AG04450 (cell line): ENCODE measurements at places on chromosomes 7 and 10.

DNA sequence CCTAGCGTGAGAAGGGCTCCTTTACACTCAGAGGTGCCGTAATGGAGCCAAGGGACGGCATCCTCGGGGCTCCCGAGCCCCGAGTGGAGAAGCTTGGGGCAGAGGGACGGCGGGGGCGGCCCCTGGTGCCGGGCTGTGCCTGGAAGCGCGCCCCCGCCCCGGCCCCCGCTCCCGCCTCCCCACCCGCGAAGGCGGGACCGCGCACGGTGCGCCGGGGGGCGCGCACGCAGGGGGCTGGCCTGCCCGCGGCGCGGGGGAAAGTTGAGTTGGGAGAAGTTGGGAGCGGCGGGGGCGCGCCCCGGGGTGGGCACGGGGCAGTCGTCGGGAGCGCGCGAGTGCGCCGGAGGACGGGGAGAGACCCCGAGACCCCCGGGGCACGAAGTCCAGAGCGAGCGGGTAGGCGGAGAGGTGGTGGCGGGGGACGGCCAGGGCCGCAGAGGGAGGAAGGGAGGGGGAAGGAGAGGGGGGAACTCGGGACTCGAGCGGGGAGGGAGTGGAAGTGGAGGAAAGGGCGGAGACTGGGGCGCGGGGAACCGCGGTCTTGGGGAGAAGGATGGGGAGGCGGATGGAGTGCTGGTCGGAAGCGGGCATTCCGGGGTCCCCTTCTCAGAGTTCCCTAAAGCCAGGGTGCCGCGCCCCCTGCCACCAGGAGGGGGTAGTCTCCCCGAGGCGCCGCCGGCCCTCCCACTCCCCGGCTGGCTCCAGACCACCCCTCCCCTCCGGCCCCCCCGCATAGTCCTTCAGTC lies at the start of gene SLC4A2:
SLC4A2 (plus strand) TSS at position 223 of the 746 bp plus-strand sequence. CDS start 2,399 bp downstream, outside the sequence.
- DNase-seq = no peak

DNA sequence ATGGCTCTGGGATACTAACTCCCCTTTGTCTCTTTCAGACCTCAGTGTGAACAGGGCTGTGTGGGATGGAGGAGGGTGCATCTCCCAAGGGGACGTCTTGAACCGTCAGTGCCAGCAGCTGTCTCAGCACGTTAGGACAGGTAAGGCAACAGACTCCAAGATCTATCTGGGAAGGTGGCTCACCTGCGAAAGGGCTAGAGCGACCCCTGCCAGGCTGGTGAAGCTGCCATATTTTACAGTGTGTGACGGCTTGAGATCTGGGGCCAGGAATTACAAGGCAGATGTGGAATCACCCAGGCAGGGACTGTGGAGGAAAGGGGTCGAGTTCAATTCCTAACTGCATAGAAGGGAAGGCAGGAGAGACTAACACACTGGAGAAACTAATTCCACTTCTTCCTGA lies 11.2 kb downstream of the MUC17 start:
- no peak for DNase-seq

GRCh38 chr7:94352887-94353286 lies 41.8 kb upstream of the COL1A2 start:
- no peak for DNase-seq

GRCh38 chr7:75931680-75932079 lies 16.7 kb downstream of the POR start:
- DNase-seq = no peak

- no peak for DNase-seq
These were observed 107.4 kb upstream of the KLF14 start for GRCh38 chr7:130841416-130841815.

GRCh38 chr7:159122276-159122675 lies 22.4 kb downstream of the VIPR2 start:
- no peak for DNase-seq

GRCh38 chr10:123886292-123886691 lies 5.3 kb downstream of the CPXM2 start:
- DNase-seq = no peak

DNA sequence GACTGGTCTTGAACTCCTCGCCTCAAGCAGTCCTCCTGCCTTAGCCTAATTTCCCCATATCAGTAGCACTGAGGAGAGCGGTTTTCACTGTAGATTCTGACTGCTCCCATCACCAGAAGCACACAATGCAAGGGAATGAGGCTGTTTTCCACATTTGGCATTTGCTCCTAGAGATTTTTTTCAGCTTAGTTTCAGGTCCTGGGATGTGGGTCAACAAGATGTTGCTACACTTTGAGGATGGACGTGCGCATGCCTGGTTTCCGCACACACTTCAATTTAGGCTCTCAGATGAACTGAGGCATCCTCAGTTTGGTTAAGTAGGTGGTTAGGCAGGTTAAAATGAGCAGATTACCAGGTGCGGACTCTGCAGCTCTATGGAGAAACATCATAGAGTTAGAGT lies 287.1 kb upstream of the LYZL1 start:
- DNase-seq = no peak

- DNase-seq = no peak
These were observed 37.1 kb downstream of the AP3M1 start for GRCh38 chr10:74113546-74113945.

GRCh38 chr10:86813101-86813500 lies 56.7 kb downstream of the BMPR1A start:
- DNase-seq = no peak

DNA sequence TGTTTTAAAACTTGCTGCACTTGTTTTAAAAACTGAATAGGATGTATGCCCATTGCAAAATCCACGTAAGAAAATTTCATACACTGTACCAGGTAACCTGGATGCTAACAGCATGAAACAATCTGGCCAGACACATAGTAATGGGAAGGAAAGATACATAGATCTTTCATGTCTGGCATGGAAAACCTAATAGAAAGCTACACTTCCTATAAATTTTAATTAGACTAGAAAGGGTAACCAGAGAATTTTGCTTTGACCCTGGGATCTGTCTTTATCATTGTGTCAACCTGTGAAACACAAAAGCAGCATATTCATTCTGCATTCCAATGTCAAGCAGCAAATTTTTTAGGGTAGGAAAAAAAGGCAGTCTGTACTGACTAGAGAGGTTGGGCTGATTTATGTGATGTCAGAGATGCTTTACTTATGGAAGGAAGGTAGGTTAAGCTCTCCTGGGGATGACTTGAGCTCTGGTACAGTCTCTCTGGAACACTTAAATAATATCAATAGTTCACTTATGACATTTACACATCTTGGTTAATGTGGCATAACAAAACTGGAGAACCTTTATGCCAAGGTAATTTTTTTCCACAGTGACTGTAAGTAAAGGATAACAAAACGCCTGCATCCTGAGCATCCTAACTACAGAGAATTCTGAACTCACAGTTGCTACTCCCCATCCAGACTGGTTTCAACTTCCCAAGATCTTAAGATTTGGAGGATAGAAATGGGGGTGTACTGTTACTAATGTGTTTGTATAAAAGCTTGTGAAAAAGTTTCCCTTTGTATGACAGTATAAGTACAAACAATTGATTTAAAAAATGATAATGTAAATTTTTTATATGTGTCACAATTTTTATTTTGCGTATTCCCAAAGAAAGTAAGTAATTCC lies 44.7 kb downstream of the DOCK4 start:
- no peak for DNase-seq

GRCh38 chr10:112507046-112507445 lies 60.0 kb downstream of the VTI1A start:
- no peak for DNase-seq

- no peak for DNase-seq
These were observed 257.2 kb downstream of the TWIST1 start for GRCh38 chr7:18860221-18860620.

DNA sequence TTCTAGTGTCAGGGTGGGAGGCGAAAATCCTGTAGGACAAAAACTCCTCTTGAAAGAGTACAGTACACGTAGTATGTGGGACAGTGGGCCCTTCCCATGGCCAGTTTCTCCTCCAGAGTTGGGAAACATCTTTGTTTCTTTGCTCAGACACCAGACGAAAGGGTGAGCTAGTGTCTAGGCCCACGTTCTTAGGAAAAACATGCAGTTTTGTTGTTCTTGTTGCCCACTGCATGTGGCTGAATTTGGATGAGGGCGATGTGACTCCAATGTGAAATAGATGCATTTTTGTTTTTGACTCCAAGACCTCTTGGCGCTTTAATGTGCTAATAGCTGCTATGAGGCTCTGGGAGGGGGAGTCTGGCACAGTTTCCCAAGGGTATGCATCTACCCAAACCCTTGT lies 100.8 kb downstream of the ATXN7L1 start:
- no peak for DNase-seq

- DNase-seq = no peak
These were observed 4.0 kb downstream of the CDHR1 start for GRCh38 chr10:84198206-84198915.

- no peak for DNase-seq
These were observed 104.1 kb upstream of the FAM20C start for GRCh38 chr7:88095-88926.

DNA sequence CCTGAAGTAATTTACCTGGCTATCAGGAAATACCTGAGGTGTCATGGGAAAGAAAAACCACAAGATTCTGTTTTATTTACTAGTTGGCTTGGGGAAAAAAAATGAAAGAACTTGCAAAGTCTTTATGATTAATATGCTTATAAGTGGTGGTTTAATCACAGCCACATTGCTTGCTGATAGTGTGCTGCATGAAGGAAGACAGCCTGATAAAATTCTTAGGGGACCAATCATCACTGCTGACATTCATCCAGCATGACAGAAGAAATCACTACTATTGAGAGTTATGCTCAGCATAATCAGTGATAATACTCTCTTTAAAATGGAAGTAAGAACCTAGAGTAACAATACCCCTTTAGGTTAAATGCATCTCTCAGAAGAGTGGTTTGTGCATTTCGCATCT lies 150.2 kb upstream of the LRRN3 start:
- DNase-seq = no peak

GRCh38 chr7:25788961-25789620 lies 362.9 kb upstream of the NFE2L3 start:
- DNase-seq = no peak

DNA sequence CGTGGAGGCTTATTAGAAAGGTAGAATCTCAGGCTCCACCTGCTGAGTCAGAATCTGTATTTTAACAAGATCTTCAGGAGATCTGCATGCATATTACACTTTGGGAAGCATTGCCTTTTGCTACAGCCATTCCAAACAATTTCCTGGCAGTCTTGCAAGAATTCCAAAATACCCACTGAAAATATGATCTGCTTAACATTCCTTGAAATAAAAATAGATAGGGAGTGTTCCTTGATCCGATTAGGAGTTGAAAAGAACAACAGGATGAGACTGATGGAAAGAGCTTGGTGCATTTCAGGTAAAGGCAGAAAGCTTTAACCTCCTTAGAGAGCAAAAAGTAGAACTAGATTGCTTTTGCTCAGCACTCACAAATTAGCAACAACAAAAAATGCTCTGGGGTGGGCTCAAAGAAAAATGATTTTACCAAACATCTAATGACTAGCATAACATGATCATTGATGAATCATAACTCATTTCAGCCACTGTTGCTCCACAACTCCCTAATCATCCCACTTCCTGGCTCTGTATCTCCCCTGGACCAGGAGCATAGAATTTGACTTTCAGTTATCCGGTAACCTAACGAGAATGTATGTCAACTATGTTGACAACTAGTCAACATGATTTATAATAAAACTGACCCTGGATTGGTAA lies 115.2 kb downstream of the RNLS start:
- no peak for DNase-seq

GRCh38 chr10:13892871-13893270 lies 306.1 kb downstream of the PRPF18 start:
- no peak for DNase-seq

- no peak for DNase-seq
These were observed 11.5 kb downstream of the AQP1 start for GRCh38 chr7:30923009-30923773.

DNA sequence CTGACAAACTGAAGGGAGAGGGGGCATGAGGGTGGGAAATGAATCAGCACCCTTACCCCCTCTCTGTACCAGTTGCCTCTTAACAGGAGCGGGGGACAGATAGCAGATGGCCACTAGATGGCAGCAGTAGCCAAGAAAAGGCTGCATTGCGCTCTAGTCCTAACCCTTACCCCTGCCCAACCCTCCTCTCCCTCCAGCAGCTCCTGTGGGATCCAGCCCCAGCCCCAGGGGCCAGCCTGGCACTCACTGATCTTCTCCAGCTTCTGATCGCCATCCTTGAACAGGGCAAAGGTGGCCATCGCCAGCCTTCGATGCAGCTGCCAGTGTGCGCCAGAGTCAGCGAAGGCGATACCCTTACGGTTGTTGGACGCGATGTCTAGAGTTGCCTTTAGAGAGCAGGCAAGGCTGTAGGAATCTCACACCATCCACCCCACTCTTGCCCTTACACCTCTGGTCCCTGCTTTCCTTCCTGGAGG lies 2.2 kb downstream of the CYP17A1 start:
- DNase-seq = peak; percentile 59

GRCh38 chr10:103534621-103535498 lies 41.4 kb downstream of the NEURL1 start:
- DNase-seq = no peak

DNA sequence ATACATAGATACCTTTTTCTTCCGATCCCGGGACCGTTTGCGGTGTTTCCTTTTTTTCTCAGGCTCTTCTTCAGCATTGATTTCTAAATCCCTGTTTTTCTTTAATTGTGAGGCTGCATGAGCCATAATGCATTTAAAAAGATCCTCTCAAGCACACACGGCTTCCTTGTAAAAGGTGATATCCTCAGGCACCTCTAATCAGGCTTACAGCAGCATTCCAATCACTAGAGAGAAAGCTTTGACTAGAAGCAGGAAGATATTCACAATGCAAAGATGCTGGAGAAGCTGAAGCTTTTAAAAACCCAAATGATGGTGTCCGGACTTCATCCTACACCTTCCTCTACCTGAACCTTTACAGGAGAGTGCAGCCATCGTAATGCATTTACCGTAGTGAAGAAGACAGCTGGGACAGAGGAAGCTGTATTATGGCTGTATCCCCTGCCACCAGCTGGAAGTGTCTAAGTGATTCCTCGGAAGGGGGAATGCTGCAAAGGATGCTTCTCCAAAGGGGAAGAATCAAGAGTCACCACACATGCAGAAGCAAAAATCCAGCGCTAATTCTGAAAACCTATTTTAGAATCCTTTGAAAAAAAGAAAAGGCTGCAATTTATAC lies at the start of gene ANK3:
ANK3 (minus strand) TSS at position 463 of the 613 bp plus-strand sequence; CDS start at position 126, 337 bp downstream.
- no peak for DNase-seq

- DNase-seq = no peak
These were observed 841.3 kb upstream of the ZWINT start for GRCh38 chr10:57202356-57202755.

- DNase-seq = no peak
These were observed 80.4 kb upstream of the CDK6 start for GRCh38 chr7:92916770-92917224.

- DNase-seq = no peak
These were observed 22.5 kb downstream of the LRRC27 start for GRCh38 chr10:132354356-132355094.

DNA sequence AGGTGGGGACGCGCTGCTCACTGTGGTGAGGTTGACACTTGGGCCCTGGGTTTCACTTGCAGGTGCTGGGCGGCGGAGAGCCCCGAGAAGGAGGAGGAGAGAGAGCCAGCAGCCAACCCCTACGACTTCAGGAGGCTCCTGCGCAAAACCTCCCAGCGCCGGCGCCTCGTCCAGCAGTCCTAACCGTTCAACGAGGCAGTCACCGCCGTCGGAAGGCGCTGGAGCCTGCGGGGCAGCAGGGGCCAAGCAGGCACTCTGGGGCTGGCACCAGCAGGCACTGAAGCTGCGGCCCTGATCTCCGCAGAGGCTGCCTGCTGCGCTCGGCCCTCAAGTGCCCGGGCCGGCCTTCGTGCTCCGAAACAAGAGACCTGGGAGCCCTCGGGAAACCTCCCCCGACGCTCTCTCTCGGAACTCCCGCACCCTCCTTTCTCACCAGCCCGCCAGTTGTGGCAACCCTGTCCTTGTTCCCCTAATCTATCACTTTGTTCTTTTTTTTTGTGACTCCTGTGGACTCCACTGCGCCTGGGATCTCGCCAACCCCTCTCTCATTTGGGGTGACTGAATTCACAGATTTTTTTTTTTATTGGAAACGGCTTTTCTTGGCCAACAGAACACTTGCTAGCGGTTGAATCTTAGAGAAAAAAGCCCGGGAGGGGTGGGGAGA lies 4.7 kb upstream of the GAD2 start:
- DNase-seq = no peak
